Urothelium cell line (cell line): ENCODE measurements at places on chromosomes 13 and 19.

DNA sequence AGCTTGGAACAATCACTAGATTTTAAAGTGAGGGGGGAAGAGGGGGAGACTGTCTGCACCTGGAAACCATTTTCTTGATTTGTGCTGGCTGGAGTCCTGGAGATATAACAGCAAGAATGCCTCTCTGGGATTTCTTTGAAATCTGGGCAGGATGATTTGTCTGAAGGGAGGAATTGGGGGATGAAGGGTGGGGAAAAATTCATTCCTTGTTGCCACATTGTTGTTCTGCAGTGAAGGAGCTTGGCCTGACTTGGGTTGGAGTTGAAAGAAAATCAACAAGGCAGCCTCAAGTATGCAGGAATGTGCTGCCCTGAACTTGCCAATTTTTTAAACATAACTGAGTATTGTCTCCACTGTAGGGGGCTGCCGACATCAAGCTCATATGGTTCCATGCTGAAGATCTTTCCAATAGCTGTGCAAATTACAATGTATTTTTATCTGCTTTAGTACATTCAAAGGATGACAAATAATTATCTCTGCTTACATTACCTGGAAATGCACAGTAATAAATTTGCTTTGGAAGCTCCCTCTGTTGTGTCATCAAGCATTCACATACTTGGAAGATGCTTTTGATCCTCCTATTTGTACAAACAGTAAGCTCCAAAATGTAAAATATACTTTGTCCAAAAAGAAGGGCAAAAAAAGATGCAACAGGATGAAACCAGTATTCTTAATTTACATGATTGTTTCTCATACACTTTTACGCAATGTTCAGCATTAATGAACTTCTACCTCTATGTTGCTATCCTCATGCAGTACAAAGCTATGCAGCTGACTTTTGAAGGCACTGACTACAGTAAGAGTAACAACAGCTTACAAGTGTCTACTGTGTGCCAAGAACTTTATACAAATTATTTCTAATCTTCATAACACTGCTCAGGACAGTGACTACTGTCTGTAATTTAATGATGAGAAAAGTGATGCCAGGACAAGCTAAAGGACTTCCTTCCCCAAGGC, 627.9 kb upstream of the KLF12 start:
- DNase-seq, result no peak

DNA sequence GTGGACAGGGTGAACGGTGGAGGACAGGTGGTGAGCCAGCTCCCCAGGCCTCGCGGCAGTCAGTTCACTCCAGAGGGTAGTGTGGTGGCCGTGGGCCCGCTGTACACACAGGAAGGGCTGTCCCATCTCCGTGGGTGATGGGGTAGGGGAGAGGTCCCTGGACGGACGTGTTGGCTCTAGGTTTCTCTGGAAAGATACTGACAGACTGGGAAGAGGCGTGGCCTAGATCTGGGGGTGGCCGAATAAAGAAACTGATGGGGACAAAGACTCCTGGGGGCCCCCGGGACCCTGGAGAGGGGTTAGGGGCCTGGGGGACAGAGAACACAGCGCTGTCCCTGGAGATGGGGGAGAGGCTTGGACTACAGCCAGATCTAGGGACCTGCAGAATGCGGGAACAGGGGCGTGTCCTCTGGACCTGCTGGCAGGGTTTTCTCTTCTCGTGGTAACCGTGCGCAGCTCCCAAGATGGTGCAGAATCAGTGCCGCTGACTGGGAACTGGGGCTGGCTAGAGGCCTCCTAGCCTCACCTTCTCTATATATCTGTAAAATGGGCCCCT, 4.0 kb upstream of the PRAM1 start:
- DNase-seq, result no peak

- DNase-seq, result no peak
These were observed 331.5 kb upstream of the ARGLU1 start for GRCh38 chr13:106899442-106899841.

GRCh38 chr13:81874253-81874652, 1533.3 kb upstream of the SPRY2 start:
- no peak for DNase-seq

DNA sequence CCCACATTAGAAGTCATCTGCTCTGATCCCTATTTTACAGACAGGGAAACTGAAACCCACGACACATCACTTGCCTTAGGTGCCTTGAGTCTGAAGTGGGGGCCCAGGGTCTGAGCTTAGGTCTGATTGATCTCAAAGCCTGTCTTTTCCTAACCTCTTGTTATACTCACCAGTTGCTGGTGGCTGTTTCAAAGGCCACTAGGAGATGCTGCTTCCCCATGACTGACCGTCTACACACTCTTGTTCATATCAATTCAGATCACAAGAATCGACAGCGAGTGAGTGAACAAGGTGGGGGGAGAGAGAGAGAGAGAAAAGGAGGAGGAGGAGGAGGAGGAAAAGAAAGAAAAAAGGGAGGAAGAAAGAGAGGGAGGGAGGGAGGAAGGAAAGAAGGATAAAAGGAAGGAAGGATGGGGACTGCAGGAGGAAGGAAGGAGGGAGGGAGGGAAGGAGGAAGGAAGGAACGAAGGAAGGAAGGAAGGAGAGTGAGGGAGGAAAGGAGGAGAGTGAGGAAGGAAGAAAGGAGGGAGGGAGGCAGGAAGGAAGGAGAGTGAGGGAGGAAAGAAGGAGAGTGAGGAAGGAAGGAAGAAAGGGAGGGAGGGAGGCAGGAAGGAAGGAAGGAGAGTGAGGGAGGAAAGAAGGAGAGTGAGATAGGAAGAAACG, 3.3 kb downstream of the OR10H1 start:
- DNase-seq, result no peak

DNA sequence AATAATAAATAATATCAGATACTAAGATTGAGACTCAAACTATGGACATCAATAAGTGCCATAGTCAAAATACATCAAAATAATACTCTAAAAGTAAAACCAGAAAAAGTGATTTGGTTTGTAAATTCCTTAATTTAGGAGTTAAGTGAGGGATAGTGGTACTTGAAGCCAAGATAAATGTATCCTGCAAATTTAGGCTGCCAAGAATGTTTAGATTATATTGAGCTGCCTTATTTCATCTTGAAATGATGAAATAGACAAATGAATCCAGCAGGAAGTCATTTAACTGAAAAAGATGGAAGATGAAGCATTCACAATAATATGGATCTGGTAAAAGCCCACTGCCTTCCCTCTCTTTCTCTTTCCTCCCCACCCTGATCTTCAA, 112.3 kb downstream of the LRCH1 start:
- no peak for DNase-seq

- no peak for DNase-seq
These were observed 86.3 kb downstream of the LRCH1 start for GRCh38 chr13:46639033-46639981.

DNA sequence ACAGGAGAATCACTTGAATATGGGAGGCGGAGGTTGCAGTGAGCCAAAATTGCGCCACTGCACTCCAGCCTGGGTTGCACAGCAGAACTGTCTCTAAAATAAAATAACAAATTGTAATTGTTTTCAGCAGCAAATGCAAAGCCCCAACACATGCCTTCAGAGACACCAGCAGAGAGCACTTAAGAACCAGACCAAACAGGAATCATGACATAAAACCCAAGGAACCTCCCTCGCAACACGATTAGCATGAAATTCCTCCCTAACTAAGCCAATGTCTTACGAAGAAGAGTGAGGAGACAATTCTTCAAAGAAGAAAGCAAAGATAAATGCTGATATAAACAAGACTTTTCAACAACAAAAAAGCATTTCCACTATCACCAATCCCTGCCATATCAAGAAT, 40.1 kb downstream of the PSPC1 start:
- DNase-seq, result no peak

DNA sequence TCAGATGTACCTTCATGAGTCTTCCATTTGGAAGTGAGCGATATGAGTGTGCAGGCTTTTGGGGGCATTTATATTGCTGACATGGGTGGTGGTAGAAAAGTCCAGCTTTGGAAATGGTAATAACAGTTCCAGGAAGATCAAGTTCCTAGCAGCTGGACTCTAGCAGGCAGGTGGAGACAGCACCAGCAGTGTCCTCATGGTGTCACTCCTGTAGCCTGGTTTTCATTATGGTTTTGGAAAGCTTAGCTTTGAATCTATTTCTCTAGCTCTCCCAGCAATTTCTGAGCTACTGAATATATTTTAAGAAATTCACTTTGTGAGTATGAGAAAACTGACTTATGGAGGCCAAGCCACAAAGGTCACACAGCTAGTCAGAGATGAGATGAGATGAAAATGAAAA, 523.2 kb upstream of the HTR2A start:
- no peak for DNase-seq

DNA sequence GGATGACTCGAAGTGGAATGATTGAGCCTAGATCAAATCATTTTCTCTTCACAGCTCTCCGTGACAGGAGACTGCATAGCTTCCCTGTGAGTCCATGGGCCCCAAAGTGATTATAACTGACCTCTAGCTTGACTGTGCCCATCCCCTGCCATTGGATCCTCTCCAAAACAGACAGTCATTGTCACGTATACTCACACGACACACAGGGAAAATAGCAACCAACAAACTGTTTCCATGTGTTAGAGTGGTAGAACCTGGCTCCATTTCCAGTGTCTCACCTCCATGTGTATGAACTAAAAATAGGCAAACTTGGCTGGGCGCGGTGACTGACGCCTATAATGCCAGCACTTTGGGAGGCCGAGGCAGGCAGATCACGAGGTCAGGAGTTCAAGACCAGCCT, 48.8 kb upstream of the NPAS1 start:
- no peak for DNase-seq

- DNase-seq, result no peak
These were observed 97.5 kb downstream of the MAB21L1 start for GRCh38 chr13:35378939-35379338.

GRCh38 chr13:94947392-94947791, 235.0 kb upstream of the SOX21 start:
- no peak for DNase-seq

GRCh38 chr13:67967031-67967430, 736.9 kb upstream of the PCDH9 start:
- no peak for DNase-seq

GRCh38 chr19:15551293-15552004, 43.1 kb downstream of the CYP4F22 start:
- DNase-seq, result peak; percentile 9

DNA sequence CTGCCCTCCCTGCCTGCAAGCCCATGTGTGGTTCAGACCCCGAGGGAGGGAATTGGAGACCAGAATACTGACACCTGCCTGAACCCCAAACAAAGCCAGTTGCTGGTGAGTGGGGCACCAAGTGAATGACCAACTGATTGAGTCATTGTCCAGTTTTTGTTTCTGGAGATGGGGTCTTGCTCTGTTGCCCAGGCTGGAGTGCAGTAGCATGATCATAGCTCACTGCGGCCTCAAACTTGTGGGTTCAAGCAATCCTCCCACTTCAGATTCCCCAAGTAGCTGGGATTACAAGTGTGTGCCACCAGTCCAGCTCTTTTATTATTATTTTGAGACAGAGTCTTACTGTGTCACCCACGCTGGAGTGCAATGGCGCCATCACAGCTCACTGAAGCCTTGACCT, 4.0 kb downstream of the CCL25 start:
- no peak for DNase-seq

DNA sequence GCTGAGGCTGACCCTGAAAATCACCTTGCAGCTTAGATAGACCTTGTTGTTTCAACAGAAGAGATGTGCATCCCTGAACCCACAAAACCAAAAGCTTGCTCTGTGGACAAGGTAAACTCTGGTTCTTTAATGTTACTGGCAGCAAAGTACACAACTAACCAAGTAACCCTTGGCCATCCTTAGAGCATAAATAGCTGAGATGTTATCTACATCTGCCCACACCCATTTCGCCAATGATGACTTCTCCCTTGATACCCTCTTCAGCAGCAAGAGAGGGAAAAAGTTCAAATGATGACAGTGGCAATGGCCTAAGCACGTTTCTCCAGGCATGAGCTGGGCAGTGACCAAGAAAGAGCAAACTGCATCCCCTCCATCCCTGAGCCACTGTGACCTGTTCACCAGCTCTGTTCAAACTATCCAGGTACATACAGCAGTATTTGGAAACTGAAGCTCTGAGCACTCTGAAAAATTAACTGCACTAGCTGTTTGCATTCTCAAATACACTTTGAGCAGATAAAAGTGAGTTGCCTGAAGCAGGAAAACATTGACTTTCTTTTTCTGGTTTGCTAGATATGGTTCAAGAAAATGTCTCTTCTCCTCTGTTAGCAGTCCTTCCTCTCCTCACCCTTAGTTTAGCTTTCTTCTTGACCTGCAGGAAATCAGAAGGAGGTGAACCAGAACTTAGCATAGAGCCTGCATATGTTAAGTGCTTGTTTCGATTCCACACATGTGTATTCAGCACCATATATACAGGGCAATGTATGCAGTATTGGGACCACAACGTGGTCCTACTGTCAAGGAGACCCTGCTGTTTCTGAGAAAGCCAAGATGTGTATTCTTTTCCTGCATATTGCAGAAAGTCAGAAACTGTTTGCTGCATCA, 231.7 kb downstream of the FOXO1 start:
- no peak for DNase-seq

GRCh38 chr19:5006821-5007220, 37.9 kb downstream of the KDM4B start:
- DNase-seq, result no peak

GRCh38 chr13:81987677-81988357, 1646.9 kb upstream of the SPRY2 start:
- no peak for DNase-seq

- no peak for DNase-seq
These were observed 77.1 kb downstream of the GNG7 start for GRCh38 chr19:2625434-2625833.

DNA sequence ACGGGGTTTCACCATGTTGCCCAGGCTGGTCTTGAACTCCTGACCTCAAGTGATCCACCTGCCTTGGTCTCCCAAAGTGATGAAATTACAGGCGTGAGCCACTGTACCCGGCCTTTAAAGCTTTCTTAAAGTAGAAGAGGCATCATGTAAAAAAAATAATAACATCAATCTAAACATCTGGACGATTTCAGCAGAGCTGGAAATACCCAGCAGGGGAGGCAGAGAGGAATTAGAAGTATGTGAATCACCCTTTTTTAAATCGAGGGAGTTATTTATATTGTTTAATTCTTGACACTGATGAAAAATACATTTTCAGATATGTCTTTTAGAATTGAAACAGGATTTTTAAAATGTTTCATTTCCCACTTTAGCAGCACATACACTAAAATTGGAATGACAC, 37.4 kb upstream of the MTIF3 start:
- no peak for DNase-seq

GRCh38 chr13:94414708-94415107, 64.8 kb downstream of the DCT start:
- no peak for DNase-seq
